ENCODE measurements at places on chromosomes 6 and 20.

DNA sequence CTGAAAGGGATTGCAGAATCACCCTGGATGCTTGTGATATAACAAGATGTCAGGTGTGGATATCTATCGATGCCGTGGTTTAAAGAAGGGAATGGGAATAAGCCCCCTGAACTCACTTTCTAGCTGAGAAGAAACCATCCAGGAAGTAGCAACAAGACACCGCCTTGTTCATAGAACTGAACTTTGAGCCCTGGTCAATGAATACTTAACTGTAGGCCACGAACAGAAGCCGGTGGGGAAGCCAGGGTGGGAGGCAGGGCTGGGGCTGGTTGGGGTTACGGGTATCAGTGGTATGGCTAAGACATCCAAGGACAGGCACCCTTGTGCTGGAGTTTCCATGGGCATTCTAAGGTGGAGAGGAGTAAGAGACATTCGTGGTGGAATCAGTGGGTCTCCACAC, 61.0 kb downstream of the UST start:
- no peak for DNase-seq

DNA sequence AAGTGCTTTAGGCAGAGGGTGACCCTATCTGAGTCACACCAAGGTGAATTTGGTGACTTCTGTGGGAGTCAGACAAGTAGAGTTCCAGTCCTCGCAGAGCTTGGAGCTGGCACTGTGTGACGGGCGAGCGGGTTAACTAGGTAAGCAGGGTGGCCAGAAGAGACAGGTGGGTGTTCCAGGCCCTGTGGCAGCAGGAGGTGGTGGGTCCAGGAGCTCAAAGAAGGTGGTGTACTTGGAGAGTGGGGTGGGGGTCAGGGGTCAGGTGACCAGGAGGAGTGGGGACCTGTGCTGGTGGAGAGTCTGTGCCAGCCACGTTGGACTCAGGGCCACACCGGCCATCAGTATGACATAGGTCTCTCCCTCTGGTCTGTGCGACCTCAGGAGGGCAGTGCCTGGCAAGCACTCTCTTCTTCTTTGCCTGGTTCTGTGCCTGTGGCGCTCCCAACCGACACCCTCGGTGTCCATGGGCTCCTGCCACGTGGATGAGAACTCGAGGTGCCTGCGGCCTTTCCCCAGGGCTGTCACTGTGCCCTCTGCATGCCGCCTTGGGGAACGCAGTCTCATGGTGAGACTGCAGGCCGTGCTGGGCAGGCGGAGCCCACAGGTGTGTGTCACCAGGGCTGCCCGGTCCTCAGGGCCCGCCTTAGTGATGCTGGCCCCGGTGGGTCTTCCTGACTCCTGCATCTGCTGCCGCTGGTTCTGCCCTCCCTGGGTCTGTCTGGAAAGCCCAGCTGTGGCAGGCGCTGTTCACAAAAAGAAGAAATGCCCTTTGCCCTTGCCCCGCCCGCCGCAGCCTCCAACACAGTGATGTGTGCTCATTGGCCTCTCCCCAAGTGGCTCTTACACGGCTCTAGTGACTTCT, 1.6 kb downstream of the MRGBP start:
- no peak for DNase-seq

DNA sequence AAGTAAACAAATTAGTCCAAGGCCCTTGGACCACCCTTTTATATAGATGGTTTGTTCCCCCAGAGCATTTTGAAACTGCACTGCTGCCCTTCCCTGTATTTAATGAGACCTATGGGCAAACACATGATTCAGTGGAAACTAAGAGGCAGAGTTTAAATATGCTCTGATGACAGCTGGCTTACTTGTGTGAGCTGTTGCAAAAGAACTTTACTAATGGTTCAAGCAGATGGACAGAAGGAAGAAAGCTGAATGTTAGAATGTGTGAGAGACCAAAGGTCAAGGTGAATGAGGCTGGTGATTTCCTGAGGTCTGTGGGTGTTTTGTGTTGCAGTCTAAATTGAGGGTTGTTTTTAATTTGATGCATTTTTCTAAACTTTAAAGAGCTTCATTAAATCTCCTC, 123.0 kb upstream of the CEP162 start:
- DNase-seq = no peak

DNA sequence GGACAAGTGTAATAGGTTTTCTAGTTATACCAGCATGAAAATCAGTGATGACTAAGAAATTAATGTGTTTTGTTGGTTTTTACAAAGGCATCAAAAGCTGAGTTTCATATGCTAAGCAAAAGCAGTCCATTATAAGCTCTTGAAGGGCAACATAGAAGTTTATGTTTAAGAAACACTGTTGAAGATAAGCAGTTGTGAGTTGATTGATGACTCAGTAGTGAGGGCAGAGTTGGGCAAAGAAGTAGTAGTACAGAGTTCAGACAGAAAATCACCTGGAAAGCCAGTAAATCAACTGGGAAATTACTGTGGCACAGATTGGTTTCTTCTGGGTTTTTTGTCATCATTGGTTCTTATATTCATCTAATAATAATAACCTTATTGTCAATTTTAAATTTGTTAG, 78.0 kb upstream of the SMIM8 start:
- DNase-seq = no peak

DNA sequence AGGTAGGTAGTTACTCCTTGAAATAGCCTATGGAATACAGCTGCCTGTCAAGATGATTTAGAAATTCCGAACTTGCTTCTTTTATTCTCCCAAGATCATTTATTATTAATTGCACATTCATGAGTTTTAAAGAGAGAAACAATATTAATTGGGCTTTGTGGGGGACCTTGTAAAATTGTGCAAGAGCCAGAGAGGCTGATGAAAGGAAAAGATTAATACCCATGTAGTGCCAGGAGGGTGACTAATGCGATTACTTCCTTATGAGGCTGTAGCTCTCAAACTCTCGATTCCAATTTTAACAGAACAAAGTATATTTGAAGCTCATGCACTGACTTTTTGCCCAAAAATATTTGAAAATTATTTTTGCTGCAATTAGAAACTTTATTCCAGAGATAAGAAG, 423.8 kb upstream of the ID4 start:
- DNase-seq = no peak

DNA sequence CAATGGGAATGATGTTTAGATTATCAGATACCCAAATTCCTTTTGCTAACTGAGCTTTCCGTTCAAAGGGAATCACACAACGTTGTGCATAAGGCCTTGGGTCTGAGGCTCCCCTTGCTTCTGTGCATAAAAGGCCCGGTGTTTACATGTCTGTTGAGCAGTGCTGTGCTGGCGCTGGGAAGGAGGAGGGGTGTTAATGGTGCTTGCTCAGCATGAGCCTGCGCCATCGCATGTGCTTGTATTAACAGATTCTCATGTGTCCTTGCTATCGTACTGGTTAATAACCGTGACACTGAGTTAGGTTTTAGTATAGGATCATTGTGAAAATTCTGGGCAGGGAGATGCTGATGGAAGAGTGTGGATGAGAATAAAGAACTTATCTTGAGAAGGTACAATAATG, 62.3 kb upstream of the TRAF3IP2 start:
- peak; percentile 72 for DNase-seq

DNA sequence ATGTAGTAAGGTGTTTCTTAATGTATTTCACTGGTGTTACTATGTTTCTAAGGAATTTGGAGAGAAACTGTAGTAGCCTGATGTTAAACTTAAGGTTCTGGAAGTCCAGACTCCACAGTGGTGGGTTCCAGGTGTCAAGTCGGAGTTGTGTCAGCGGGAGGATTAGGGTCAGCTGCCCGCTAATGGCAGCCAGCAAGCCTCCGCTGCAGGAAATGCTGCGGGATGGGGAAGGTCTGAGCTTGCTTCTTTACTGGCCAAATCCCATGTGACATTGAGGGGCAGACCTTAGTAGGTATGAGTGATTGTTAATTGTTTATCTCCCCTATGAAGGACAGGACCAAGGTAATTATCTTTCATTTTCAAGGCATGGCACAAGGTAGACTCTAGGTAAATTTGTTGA, 3.7 kb upstream of the ARID1B start:
- DNase-seq = no peak

DNA sequence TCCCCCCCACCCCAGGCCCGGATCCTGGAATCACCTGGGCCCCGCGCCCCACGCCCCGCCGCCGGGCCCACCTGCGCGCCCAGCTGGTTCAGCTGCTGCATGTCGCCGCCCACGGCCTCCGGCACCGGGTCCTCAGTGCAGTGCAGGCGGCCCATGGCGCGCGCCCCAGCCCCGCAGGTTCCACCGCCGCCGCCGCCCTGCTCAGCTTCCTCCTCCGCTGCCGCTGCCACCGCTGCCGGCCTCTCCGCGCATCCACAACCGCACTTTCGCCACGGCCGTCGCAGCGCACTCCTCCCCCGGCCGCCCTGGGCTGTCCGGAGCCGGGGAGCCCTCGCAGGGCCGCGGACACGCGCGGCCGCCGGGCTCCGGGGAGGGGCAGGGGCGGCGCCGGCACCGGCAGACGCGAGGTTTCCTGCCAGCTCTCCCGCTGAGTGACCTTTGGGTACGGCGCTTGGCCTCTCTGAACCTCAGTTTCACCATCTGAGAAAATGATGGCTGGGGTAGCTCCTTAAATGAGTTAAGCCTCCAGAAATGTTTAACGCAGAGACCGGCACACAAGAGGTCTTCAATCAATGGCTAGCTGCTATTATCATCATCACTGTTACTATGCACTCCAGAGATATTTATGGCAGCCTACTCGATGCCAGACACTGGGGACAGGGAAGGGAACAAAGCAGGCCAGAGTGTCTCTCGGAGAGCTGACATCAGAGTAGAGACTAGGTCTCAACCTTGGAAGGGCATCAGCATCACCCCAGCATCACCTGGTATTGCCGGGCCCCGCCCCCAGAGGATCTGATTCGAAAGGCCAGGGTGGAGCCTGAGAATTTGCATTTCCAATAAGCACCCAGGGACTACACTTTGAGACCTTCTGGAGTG, at the start of gene COMMD7:
Gene COMMD7 (minus strand): TSS at position 231 of the 876 bp plus-strand sequence. CDS start 76 bp downstream, at position 155.
- DNase-seq = no peak

DNA sequence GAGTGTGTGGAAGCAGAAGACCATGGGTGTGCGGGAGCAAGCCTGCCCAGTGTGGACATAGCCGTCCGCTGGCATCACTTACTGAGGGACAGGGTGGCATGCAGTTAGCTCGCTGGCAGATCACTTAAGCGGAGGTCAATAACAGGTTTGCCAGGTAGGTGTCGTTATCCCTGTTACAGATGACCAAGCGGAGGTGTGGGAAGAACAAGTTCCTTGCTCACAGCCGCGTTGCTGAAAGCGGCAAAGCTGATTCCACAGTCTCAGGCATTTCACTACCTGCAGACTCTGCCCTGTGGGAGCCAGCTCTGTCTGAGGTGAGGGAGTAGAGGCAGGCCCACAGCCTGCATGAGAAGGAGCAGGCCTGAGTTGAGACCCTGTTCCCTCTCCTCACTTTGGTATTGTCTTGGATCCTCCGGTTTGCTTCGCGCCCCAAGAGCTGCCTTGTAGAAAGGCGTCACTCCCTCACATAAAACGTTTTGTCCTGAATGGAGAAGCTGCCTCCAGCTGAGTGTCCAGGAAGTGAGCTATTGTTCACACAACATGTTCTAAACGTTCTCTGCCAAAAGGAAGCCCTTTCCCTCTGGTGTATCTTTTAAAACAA, 96.9 kb downstream of the TCP11 start:
- DNase-seq = peak; percentile 70

DNA sequence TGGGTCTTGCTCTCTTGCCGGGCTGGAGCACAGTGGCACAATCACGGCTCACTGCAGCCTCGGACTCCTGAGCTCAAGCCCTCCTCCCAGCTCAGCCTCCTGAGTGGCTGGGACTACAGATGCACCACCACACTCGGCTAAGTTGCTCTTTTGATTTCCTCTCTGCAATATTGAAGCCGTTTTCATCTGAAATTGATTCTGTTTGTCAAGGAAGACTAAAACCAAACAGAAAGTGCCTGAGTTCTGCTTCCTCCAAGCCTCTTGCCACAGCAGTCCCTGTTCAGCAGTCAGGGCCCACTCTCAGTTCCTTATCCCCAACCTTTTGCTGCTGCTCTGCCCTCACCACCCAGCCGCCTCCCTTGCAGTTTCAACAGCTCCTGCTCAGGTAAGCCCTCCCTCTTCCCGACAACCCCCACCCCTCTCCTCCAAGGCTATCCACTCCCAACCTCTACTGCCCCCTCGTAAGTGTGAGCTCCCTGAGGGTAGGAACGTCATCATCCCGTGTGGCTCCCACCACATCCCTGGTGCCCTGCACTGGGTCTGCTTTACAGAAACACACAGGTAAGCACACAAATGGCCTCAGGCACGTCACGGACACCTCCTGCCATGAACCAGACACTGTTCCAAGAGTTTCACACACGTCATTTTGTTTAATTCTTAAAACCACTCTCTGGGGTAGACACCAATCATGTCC, 70.7 kb upstream of the TAB2 start:
- DNase-seq = no peak

- DNase-seq = no peak
Observed at GRCh38 chr6:72140795-72141194, 254.4 kb downstream of the RIMS1 start.

All from spinal cord (tissue), 10 donors.